ENCODE measurements at places on chromosomes 6 and 20.

- DNase-seq: no peak
These were observed 39.7 kb upstream of the COL10A1 start for GRCh38 chr6:116165596-116165995.

- no peak for DNase-seq
These were observed 3.3 kb downstream of the TDRD6 start for GRCh38 chr6:46690911-46691451.

- DNase-seq: peak; percentile 23
These were observed at the start of gene ANKS1A for GRCh38 chr6:34888874-34889555. Gene ANKS1A, plus strand, starts transcription at chr6:34889255. Its CDS starts 148 bp downstream, at chr6:34889403.

GRCh38 chr6:28134015-28134414 is 7.7 kb upstream of the ZKSCAN8 start:
- DNase-seq: peak; percentile 42

GRCh38 chr6:121442576-121442975 is 7.1 kb downstream of the GJA1 start:
- DNase-seq: no peak

DNA sequence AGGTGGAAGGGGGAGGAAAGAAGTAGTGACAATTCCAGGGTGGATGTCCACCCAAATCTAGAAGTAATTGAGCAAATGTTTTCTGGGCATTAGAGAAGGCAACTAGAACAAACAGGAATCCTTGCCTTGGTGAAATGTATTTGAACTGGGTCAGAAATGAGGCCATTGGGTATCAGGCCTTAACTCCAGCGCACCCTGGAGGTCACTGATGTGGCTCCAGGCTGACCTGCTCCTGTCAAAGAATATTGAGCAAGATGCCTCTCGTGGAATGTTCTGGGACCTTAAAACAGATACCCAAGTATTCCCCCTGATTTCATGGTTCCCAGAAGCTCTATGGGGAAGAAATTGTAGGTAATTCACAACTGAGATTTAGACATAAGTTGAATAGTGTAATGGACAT is 6.9 kb downstream of the HLA-DPB1 start:
- DNase-seq: peak; percentile 10

DNA sequence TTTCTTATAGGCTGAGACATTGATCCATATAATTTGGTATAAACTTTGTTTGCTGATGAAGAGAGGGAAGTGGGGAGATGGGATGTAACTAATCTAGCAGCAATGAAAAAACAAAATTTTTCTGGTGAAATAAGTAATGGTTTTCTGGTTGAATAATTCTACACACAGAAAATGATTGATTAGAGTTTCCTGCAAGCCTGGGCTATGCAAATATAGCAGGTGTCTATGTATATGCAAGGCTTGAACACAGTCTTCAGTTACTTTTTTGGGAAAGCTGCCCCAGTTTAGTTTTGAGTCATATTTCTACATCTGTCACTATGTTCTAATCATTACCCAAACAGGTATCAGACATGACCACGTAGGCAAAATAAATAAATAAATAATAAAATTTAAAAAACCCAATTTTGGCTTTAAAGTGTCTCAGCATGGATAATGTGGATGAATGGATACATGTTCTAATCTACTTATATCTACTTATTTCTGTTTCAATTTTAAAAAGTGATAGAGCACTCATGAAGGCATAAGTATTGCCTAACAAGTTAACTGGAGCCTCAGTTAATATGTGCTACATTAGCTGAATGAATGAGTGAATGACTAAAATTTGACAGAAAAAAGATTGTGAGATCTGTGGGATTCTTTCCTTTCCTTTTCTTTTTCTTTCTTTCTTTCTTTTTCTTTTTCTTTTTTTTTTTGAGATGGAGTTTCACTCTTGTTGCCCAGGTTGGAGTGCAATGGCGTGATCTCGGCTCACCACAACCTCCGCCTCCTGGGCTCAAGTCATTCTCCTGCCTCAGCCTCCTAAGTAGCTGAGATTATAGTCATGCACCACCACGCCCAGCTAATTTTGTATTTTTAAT is 37.2 kb upstream of the TFB1M start:
- DNase-seq: no peak

DNA sequence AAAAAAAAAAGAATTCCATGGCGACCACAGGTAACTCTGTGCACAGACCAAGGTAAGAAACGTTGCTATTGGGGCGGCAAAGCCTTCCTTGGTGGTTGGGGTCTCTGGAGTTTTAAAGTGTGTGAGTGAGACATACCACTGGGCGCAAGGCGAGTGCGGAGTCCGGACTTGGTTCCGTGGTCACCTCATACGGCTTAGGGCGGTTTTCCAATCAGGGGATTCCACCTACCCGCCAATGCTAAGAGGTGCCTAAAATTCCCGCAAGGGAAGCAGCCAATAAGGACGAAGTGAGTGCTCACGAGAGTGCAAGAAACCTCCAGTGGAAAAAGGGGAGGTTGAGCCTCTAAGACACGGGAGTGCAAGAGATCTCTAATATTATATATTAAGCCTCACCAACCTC is 68.6 kb upstream of the PRSS16 start:
- DNase-seq: no peak

GRCh38 chr6:27870291-27870870 is 41.8 kb downstream of the OR2B2 start:
- peak; percentile 4 for DNase-seq

GRCh38 chr6:71887006-71887743 is 825 bp downstream of the RIMS1 start:
- DNase-seq: no peak

GRCh38 chr20:2421247-2421646 is 40.5 kb downstream of the TGM6 start:
- no peak for DNase-seq

DNA sequence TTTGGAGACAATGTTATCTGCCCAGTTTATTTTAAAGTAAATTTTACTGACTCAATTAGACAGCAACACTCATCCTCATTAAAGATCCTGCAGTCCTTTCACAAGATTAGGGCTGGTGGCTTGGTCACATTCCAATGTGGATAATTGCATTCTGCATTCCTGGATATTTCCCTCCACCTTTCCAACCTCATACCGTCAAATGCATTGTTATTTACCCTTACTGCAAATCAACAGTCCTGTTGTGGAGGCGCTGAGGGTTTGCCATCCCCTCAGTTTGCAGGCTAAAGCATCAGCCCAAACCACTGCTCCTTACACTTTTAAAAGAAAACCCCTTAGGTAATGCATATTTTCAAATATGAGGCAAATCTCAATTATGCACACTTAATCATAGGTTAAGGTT is 5.4 kb downstream of the CITED2 start:
- DNase-seq: peak; percentile 58

DNA sequence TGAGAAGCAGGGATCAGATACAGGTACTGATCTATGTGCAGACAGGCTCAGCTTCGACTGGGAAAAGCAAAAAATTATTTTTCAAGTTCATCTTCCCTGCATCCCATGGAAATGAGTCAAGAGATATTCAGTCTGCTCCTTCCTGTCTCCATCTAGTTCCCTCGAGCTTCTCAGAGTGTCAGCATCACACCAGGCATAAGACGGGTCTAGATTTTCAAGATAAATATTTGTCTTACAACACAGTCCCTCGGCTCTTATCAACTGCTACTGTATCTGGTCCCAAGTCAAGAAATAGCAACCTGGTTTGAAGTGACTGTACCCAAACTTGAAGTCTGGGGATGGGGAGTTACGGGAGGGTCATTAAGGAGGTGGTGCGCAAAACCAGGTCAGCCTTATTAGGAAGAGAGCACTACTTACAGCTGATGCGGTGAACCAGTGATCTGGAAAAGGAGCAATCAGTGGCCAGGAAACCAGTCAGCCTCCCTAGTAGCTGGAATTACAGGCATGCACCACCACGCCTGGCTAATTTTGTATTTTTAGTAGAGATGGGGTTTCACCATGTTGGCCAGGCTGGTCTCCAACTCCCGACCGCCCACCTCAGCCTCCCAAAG is 29.7 kb downstream of the ZMYND8 start:
- peak; percentile 36 for DNase-seq

DNA sequence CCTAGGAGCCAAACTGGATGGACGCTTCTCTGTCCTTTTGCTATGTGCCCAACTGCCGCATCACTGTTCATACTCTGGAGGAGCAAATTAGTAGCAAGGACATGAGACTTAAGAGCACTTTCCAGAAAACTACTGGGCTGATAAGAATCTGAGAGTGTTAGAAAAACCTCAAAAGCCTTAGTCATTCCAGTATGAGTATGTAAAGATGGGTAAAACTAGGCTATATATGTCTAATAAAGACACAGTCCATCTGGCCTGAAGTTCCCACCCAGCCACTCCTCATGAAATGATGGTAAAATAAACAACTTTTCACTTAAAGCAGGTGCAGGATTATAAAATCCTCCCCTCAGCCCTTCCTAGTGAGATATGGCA is 30.6 kb downstream of the SHLD1 start:
- no peak for DNase-seq

GRCh38 chr6:42821846-42822245 is 40.0 kb downstream of the BICRAL start:
- no peak for DNase-seq

GRCh38 chr6:15065261-15065989 is 180.4 kb upstream of the JARID2 start:
- DNase-seq: no peak

GRCh38 chr6:63806573-63806913 is 170.9 kb downstream of the PHF3 start:
- no peak for DNase-seq

GRCh38 chr6:117487821-117488220 is 5.3 kb downstream of the DCBLD1 start:
- DNase-seq: peak; percentile 71

DNA sequence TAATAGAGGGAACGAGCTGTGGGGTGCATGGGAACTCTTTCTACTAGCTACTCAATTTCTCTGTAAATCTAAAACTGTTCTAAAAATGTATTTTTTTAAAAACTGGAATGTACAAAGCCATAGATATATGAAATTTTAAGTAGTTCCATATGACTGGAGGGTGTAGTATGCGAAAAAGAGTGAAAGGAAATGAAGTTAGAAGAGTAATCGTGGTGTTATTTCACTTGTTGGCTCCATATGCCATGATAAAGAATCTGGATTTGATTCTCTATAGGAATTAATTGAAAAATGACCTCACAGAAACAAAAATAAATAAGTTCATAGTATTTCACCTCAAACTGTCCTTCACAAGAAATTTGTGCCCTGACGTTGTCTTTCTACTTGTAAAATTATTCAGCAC is 500.2 kb downstream of the TENT5A start:
- no peak for DNase-seq

GRCh38 chr6:44439270-44440045 is 52.0 kb downstream of the CDC5L start:
- peak; percentile 73 for DNase-seq

GRCh38 chr6:21193790-21194475 is 399.6 kb upstream of the SOX4 start:
- no peak for DNase-seq

GRCh38 chr6:46254946-46255345 is 84.2 kb upstream of the ENPP5 start:
- no peak for DNase-seq

DNA sequence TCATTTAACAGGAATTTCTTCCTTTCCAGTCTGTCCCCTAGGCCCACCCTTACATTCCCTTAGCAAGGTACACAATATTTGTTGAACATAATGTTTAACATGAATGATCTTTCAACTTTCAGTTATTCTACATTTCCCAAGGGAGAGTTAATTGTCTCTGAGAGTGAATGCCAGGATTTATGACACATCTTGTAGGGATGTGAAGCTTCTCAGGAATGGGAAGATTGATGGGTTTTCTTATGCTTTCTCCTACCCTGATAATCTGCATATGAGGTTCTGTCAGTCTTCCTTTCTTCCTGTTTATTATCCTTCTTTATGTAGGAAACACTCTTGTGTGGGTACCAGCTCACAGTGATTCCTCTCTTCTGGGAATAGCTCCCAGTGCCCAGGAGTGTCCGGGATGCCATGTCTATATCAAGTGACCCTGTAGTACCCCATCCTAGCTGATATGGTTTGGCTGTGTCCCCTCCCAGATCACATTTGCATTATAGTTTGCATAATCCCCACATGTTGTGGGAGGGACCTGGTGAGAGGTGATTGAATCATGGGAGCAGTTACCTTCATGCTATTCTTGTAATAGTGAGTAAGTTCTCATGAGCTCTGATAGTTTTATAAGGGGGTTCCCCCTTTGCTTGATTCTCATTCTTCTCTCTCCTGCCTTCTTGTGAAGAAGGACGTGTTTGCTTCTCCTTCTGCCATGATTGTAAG is 7.1 kb upstream of the FYN start:
- peak; percentile 72 for DNase-seq

DNA sequence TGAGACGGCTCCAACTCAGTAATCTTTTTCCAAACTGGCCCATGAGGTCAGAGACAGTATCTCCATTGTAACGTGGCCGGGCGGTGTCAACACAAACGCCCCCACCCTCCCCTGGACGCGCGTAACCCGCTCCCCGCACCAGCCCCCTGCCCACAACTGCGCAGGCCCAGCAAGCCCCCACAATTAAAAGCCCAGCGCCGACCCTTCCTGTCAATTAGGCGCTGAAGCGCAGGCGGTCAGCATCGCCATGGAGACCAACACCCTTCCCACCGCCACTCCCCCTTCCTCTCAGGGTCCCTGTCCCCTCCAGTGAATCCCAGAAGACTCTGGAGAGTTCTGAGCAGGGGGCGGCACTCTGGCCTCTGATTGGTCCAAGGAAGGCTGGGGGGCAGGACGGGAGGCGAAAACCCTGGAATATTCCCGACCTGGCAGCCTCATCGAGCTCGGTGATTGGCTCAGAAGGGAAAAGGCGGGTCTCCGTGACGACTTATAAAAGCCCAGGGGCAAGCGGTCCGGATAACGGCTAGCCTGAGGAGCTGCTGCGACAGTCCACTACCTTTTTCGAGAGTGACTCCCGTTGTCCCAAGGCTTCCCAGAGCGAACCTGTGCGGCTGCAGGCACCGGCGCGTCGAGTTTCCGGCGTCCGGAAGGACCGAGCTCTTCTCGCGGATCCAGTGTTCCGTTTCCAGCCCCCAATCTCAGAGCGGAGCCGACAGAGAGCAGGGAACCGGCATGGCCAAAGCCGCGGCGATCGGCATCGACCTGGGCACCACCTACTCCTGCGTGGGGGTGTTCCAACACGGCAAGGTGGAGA is at the start of the genes HSPA1A and HSPA1L:
HSPA1A (plus strand) TSS at position 519 of the 814 bp plus-strand sequence; CDS start at position 733, 214 bp downstream.
HSPA1L (minus strand) TSS at position 259 of the 814 bp plus-strand sequence. CDS start 3,311 bp downstream, outside the sequence.
- peak; percentile 96 for DNase-seq

DNA sequence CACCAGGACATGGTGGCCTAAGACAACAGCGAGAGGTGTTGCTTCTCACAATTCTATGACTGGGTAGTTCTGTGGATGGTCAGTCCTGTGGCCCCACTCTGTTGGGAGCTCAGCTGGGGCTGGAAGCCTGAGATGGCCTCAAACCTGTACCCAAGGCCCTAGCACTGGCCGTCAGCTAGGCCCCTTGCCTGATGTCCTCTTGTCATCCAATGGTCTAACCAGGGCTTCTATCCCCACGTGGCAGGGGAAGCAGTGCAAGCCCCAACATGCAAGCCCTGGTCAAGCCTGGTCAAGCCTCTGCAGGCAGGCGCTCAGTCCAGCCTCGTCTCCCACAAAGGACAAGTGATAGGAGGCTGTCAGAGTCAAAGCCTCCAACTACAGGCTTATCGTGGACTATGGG is 196.5 kb upstream of the CST7 start:
- DNase-seq: no peak
